Muscle of arm (tissue), 14 donors: ENCODE measurements at places on chromosomes 1 and 21.
A peak's percentile ranks its signal among the peaks of the same experiment; 100 is the strongest.

- DNase-seq: no peak
Observed at GRCh38 chr1:29626066-29626465, 389.7 kb downstream of the PTPRU start.

DNA sequence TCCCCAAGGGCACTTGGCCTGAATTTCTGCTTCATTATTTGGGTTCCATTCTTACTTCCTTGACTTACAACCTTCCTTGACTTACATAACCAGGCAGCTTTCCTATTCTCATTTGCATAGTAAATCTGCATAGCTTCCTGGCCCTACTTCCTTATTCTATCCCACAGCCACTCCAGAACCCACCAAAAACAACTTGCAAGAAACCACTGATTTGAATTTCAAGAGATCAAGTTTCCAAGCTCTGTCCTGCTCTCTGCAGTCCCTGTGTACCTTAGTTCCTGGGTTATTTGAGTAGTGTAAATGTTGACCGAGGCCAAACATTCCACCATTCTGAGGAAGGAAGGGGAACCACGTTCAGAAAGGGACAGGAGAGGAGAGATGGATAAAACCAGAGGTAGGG is 603.3 kb downstream of the PTPRC start:
- DNase-seq: no peak

- no peak for DNase-seq
Observed at GRCh38 chr1:232260861-232261260, 369.1 kb downstream of the SIPA1L2 start.

- DNase-seq: no peak
Observed at GRCh38 chr1:214318356-214318755, 37.4 kb downstream of the SMYD2 start.

DNA sequence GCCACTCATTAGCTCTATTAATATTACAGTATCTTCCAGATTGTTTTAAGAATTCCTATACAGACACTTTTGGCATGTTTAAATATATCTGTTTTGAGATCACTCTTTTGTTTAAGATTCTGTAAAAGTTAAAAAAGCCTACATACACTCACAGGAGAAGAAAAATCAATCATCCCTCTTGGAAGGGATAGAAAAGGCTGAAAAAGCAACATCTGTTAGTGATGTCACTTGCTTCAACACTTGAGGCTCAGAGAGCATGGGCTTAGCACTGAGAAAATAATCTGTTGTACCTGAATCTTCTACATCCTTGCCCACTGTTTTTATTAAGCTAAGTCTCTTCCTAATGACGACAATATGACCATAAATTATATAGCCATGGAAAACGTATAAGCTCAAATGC is 127.0 kb downstream of the ZP4 start:
- DNase-seq: no peak

GRCh38 chr1:35005711-35006110 is 20.6 kb upstream of the TMEM35B start:
- DNase-seq: no peak

DNA sequence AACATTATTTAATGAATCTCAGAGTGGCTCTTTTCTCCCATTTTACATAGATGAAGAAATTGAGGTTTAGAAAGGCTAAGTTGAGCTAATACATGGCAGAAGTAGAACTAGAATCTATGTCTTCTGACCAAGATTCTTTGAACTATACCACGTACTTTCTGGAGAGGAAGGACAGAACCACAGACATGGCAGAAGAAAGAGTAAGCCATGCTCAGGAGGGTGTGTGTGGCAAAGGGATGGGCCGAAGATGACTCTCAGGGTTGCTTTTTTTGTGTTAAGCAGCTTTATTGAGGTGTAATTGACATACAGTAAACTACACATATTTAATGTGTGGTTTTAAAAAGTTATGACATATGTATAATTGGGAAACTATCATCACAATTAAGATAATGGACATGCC is 69.5 kb downstream of the PEX14 start:
- no peak for DNase-seq

DNA sequence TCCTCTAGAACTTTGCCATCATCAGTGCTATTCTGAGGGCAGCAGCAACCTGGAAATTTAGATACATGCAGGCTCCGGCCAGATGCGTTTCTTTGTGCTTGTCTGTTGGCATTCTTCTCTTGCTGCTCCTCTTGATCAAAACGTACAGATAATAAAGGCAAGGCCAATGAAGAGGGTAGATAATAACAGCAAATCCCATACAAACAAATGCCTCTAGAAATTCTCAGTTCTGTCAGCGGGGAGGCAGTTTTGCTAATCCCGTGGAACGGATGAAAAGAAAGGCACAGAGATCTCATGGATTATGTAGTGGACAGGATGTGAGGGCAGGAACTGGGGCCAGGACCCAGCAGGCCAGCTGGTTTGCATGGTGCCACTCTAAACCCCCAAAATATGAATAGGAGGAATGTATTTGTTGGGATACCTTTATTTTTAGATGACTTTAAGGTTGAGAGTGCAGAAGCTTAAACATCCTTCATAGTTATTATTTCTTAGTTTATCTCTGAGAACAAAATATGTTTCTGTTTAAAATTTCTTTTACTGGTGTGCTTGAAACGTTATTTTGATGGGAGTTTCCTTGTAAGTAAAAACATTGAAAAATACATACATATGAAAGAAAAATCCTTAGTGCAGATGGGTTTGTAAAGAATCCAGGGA is 1.5 kb downstream of the ITSN1 start:
- peak; percentile 21 for DNase-seq

- DNase-seq: no peak
Observed at GRCh38 chr21:35202431-35202830, 153.3 kb upstream of the RUNX1 start.
